Activated T-helper 17 cell treated with anti-CD3 and anti-CD28 coated beads, Interleukin-2, amount 50 U/mL, for 72 hours (primary cell): ENCODE measurements at places on chromosomes 12 and 14. TPM values are rescaled to one million over a fixed set of nuclear protein-coding genes. Genes with fewer than 3 reads are reported as not detected.

The COCH gene
- total RNA-seq = 0.71 TPM

The ARMH4 gene
- total RNA-seq = not detected

The SLC38A6 gene
- total RNA-seq = 8.7 TPM

The TIGAR gene
- total RNA-seq = 12.7 TPM

The PLEKHD1 gene
- total RNA-seq = 0.11 TPM

The POTEM gene
- total RNA-seq = not detected

The VPS37B gene
- total RNA-seq = 17.0 TPM

The PMEL gene
- 2.5 TPM for total RNA-seq

The RHOJ gene
- not detected for total RNA-seq

The TC2N gene
- 81.2 TPM for total RNA-seq

The DTX1 gene
- 13.2 TPM for total RNA-seq

The RPGRIP1 gene
- not detected for total RNA-seq

The PTPN6 gene
- total RNA-seq = 223 TPM
